ENCODE measurements at places on chromosomes 3 and 15.

GRCh38 chr15:26686547-26687187 lies 86.2 kb downstream of the GABRB3 start:
- peaks cover 3% of the 10 kb centered on the region for H3K27me3 ChIP-seq
- H3K4me1 ChIP-seq = no peaks in the 10 kb centered on the region
- H3K36me3 ChIP-seq = no peaks in the 10 kb centered on the region
- no peak overlapping the region for H3K27ac ChIP-seq
- DNase-seq = no peak

DNA sequence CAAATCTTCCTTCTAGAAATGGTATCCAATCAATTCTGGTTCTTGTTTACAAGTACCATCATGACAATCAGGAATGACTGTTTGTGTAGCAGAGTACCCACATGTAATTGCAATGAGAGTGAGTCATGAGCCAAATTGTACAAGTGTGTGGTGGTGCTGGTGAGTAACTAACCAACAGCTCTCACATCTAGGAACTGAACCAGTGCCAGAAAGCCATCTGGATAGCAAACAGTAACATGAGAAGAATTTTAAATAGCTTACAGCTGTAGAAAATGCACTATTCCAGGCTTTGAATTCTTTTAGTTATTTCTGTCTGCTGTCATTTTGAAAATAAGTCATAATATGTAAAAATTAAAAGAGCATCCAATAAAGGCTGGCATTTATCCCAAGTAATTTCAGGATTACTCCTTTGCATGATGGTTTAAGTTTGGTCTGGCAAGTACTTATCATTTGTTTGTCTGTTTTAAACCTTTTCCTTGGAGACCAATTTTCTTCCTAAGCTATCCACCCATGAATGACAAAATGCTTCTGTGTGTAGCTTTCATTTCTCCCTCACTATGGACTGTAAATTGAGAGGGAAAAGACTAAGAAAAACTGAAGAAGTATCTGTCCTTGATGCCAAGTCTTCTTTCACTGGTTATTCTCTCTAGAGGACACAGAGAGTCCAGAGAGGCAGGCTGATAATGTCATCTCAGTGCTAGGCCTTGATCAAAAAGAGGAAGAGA lies 60.0 kb downstream of the PIK3CB start:
- no peak overlapping the region for H3K4me3 ChIP-seq
- H3K36me3 ChIP-seq = no peaks in the 10 kb centered on the region
- DNase-seq = no peak
- no peak overlapping the region for H3K27ac ChIP-seq
- H3K27me3 ChIP-seq = peaks cover 2% of the 10 kb centered on the region

GRCh38 chr15:55270291-55270690 lies 19.3 kb downstream of the RAB27A start:
- no peak for DNase-seq
- H3K27me3 ChIP-seq = peaks cover 2% of the 10 kb centered on the region
- no peaks in the 10 kb centered on the region for H3K36me3 ChIP-seq
- no peak overlapping the region for H3K27ac ChIP-seq
- peaks cover 5% of the 10 kb centered on the region for H3K4me1 ChIP-seq

DNA sequence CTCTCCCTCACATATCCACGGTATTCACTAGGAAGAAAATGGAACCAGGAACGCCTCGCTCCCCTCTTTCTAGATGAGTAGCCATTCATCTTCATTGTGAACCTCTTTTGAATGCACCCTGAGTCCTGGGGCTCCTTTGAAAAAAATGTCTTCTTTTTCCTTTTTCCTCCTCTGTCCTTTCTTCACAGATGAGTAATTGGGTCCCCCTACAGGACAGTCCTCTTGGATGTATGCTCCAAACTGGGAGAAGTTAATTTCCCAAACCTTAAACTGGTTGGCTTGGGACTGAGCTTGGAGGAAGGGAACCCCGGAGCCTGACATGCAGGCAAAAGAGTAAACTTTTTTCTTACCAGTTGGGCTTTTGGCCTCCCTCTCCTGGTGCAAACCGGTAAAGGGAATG lies 108.8 kb downstream of the DPH6 start:
- H3K27me3 ChIP-seq = peaks cover 1% of the 10 kb centered on the region
- no peaks in the 10 kb centered on the region for H3K4me1 ChIP-seq
- H3K27ac ChIP-seq = no peak overlapping the region
- DNase-seq = no peak
- H3K36me3 ChIP-seq = no peaks in the 10 kb centered on the region
- H3K4me3 ChIP-seq = no peak overlapping the region

DNA sequence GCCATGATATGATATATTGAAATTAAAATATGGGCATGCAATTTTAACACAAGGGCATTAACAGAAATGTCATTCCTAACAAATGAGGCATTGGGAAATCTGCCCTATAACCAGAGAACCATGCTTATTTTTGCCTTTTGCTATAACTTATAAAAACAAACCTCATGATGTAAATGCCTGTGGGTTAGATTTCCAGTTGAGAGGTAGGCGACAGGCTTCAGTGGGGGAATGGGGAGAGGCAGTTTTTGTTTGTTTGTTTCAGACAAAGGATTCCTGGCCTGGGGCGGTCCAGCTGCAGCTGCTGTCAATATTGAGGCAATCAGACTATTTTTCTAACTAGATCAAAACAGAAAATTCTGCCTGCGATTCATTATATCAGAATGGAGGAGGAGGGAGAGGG lies 490.4 kb upstream of the CFAP20DC start:
- DNase-seq = no peak
- H3K27ac ChIP-seq = no peak overlapping the region
- peaks cover 14% of the 10 kb centered on the region for H3K4me1 ChIP-seq
- H3K4me3 ChIP-seq = no peak overlapping the region

DNA sequence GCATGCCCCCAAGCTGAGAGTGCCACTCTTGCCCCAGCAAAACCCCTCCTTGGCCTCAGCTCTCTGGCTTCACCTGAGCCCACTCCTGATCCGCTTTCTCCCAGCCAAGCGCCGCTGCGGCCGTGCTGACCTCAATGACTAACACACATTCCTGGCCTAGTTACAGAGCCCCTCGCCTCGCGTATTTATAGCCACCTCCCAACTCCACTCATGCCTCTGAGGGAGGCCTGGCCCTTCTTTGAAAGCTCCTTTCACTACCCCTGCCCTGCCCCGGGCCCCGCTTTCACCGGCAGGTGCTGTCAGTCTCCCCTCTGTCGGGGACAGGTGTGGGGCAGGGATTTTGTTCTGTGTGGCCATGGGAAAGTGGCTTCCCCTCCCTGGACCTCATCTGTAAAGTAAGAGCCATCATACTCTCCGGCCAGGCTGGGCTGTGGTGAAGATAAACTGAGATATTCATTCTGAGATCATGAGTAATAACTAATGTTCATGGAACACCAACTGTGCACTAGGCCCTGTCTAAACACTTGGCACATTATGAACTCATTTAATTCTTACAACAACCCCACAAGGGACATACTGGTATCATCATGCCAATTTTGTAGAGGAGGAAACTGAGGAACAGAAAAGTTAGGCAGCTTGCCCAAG lies 13.2 kb upstream of the ATP2B2 start:
- DNase-seq = no peak
- H3K36me3 ChIP-seq = no peaks in the 10 kb centered on the region
- no peak overlapping the region for H3K4me3 ChIP-seq
- no peaks in the 10 kb centered on the region for H3K4me1 ChIP-seq
- peaks cover 7% of the 10 kb centered on the region for H3K27me3 ChIP-seq
- H3K27ac ChIP-seq = no peak overlapping the region

GRCh38 chr3:123371426-123371825 lies 77.5 kb downstream of the ADCY5 start:
- H3K4me1 ChIP-seq = no peaks in the 10 kb centered on the region
- H3K27ac ChIP-seq = no peak overlapping the region
- no peaks in the 10 kb centered on the region for H3K36me3 ChIP-seq
- peaks cover 11% of the 10 kb centered on the region for H3K27me3 ChIP-seq
- DNase-seq = no peak

DNA sequence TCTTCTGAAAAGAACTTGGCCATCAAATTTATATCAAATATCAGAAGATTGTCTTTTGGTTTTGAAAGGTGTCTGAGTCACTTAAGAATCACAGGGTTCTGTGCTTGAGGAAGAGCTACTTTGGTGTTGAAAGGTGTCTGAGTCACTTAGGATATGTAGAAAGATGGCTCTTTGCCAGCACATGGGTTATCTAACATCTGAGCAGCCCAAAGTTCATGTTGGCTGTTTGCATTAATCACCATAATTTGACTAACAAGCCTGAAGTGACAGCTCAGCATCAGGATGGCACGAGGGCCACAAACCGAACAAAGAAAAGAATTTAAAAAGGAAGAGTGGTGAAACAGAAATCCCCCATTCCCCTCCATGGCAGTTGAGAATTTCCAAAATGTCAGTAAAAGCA lies 190.5 kb upstream of the CMC1 start:
- H3K27ac ChIP-seq = no peak overlapping the region
- H3K27me3 ChIP-seq = no peaks in the 10 kb centered on the region
- no peak overlapping the region for H3K4me3 ChIP-seq
- H3K4me1 ChIP-seq = no peaks in the 10 kb centered on the region
- DNase-seq = no peak
- H3K36me3 ChIP-seq = no peaks in the 10 kb centered on the region

DNA sequence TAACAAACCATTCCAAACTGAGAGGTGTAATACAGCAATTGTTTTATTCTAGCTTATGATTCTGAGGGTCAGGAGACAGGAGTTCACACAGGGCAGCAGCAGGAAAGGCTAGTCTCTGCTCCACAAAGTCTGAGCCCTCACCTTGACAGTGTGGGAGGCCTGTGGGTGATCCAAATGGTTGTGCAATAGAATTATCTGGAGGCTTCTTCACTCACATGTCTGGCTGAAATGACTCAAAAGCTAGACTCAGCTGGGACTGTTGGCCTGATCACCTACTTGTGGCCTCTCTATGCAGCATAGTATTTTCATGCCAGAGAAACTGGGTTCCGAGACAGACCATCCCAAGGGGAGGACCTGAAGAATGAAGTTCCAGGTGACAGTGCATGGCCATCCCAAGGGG lies 233.9 kb upstream of the UBE2E2 start:
- H3K36me3 ChIP-seq = no peaks in the 10 kb centered on the region
- peaks cover 2% of the 10 kb centered on the region for H3K27me3 ChIP-seq
- no peak overlapping the region for H3K27ac ChIP-seq
- no peak overlapping the region for H3K4me3 ChIP-seq

Data from endothelial cell (in vitro differentiated cells).